Activated naive CD4-positive, alpha-beta T cell treated with anti-CD3 and anti-CD28 coated beads, Interleukin-2, amount 50 U/mL, for 16 hours (primary cell): ENCODE measurements at places on chromosomes 7 and 10.

DNA sequence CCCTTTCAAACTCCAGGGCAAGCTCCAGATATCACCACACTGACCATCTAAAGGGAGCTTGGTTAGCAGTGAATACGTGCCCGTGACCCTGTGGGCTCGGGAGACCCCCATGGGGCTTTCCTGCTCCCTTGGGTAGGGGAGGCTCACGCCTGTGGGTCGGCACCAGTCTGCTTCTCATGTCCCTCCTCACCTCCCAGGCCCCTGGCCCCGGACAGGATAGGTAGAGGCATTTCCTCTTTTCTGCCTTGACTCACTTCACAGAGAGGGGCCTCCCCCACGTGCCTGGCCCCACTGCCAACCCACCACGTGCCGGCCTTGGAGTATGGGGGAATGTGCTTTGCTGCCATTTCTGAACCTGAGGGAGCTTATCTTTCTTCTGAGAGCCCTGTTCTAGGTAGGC, 131.3 kb upstream of the FAM20C start:
- no peak for DNase-seq

DNA sequence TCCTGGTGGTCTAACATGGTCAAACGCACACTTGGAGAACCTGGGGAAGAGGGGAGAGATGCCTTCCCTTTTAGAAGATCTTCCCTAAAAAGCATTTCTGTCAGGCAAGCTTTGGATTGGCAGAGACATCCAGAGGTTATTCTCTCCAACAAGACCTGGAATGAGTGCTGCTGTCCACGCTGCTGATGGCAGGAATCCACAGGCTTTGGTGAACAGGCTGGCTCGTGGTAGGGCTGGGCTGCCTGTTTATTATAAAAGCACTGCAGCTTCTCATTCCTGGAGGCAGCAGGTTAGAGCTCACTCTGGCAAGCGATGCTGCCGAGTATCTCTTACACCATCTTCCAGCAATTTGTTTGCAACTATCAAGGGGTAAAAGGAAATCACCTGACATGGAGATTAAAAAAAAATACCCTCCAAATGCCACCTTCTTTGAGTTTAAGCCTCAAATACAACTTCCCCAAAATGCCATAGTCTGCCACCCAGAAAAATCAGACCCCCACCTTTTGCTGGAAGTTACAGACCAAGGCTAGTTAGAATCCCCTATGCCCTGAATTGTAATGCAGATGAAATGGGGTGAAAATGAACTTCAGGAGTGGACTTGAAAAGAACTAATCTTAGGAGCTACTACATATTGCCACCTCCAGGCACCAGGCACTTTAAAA, 152.1 kb upstream of the KMT2E start:
- DNase-seq: no peak

DNA sequence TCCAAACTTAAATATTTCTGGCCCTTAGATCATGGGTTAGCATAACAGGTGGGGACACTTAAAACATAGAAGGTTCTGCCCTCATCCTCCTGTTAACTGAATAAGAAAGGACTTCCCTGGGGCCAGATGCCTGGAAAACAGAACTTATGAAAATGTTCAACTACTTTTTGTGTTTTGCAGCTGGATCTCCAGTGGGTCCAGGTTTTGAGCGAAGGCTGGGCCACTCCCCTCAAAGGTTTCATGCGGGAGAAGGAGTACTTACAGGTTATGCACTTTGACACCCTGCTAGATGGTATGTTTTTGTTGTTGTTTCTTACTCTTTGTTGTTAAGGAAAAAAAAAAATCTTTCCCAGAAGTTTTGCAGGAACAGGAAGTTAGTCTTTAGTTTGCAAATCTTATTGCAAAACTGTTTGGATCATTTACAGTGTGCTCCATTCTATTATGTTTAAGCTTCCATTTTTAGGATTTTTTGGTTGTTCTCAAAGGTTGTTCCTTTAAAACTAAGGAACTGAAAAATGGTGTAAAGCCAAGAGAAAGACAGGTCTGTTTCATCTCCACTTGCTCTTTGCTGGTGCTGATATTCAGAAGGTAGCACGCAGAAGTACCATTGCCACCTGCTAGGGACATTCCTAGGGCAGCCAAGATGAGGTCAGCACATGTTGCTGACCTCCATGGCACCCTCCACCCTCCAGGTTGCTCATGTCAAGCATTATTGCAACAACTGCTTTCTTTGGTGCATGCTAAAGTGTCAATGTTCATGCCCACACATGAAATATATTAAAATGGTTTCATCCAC, 56.1 kb downstream of the PAPSS2 start:
- DNase-seq: no peak

GRCh38 chr10:12533151-12533550, 183.8 kb downstream of the CAMK1D start:
- no peak for DNase-seq

DNA sequence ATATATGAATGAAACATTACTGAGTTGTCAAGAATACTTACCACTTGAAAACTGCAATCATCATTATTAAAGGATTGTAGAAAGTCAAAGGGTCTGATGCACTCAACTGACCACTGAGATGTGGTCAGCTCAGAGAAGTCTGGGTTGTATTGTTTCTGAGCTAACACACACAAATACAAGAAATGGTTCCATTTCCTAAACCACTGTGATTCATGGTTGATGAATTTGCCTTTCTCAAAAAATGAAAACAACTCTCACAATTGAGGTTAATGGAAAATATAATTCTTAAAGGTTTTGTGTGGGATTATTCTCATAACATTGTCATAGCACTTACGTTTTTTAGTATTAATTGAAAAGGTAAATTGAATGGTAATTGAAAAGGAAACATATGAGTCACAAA, 45.6 kb upstream of the TAS2R16 start:
- DNase-seq: no peak

DNA sequence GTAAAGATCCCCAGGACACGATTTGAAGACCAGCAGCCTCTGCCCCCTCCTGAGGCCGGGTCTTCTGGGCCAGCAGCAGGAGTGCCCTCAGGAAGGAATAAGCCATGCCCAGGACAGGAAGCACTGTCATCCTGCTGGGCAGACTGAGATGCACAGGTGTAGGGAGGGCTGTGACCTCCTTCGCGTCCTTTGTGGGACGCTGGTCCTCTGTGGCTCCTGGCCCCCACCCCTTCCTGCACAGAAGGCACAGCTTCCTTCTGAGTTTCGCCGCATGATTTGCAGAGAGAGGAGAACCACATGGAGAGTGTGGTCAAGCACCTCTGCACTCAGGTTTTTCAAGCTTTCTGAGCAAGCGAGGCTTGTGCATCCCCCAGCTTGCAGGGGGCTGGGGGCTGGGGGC, 112.7 kb downstream of the RGS10 start:
- no peak for DNase-seq

GRCh38 chr10:115861455-115861854, 411.6 kb downstream of the GFRA1 start:
- no peak for DNase-seq

GRCh38 chr10:600876-601659, 88.4 kb downstream of the DIP2C start:
- DNase-seq: no peak

- no peak for DNase-seq
These were observed 445.6 kb downstream of the GFRA1 start for GRCh38 chr10:115827231-115828009.

DNA sequence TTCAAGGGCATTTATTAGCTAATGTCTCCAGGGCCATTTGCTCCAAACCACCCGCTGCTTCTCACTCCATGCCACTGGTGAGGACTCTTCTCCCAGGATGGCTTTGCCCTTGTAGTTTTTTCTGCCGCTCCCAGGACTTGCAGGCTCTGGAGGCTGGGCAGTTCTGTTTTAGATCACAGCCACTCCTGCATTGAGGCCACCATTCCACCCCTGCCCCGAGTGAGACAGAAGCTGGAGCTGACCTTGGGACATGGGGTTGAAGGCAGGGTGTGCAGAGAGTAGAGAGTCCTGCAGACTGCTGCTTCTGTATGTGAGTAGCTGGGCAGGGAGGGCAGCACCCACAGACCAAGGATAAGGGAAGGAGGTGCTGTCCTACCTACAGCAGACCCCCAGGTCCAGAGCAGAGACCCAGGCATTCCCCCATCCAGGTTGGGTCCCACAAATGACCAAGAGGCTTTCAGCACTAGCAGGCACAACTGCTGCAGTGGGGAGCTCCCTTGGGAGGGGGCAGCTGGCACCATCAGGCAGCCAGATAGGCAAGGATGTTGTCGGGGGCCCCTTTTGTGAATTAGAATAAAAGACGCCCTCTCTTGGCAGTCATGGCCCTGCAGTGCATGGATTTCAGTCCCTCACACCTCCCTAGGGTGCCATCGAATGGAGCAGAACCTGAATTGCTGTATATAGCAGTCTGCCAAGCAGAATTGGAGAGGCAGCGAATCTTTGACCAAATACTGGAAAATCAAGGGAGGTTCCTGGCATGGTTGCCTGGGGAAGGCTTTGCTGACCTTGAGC, 22.7 kb upstream of the ADCYAP1R1 start:
- DNase-seq: no peak

- DNase-seq: no peak
These were observed 83.9 kb downstream of the ADCY1 start for GRCh38 chr7:45657890-45658715.

- peak; percentile 69 for DNase-seq
These were observed 81.7 kb downstream of the RNF216 start for GRCh38 chr7:5699467-5700384.

- no peak for DNase-seq
These were observed 5.1 kb downstream of the MTURN start for GRCh38 chr7:30139836-30140384.
